Hematopoietic multipotent progenitor cell treated with erythropoietin and hydrocortisone succinate and interleukin-3 and kit ligand, for 8 days (in vitro differentiated cells): ENCODE measurements at places on chromosomes 7 and 10.
A peak's percentile ranks its signal among the peaks of the same experiment; 100 is the strongest.

DNA sequence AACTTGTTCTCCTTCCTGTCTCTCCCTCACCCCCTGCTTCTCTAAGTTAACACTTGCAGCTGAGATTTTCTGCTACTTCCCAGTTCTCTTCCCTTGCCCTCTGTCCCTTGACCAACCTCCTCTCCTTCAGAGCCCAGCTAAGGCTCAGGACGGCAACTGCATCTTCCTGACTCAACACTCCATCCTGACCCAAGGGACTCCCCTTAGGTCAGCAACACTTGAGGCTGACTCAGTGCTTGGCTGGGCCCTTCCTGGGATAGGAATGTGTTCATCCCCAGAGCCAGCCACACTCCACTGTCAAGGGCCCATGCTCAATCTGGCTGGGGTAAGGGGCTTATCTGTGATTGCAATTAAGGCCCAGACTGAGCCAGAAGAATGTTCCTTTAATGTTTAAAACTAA, 3.4 kb downstream of the CALHM2 start:
- DNase-seq, result no peak

GRCh38 chr10:75107756-75108683, 3.4 kb upstream of the SAMD8 start:
- DNase-seq, result no peak

DNA sequence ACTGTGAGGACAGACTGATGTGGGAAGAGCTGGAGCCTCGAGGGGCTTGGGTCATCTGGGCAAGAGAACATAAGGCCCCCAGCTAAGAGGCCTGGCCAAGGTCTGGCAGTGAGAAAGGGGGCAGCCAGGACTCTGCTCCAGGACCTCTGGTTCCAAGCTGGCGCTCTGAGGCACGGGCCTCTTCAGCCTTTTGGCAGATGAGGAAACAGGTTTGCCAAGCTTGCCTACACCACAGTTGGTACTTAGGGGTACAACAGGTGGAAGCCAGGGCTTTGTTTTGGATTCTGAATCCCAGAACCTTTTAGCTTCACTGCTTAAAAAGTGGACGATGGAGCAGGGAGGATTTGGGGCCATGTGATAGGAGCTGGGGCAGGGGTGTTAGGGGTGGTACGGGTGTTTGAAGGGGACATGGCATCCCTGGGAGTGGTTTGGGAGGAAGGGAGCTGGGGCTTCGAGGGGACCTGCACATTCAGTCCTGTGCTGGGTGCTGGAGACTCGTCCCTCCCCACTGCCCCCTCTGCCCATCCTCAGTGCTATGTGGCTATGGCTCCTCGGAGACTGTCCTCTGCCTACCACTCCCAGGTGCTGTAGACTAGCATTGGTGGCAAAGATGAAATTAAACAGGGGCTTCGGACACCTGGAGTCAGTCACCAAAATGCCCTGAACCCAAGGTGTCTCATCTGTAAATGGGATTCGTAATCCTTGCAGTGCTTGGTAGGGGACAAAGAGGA, 30.3 kb downstream of the ZNF775 start:
- no peak for DNase-seq

DNA sequence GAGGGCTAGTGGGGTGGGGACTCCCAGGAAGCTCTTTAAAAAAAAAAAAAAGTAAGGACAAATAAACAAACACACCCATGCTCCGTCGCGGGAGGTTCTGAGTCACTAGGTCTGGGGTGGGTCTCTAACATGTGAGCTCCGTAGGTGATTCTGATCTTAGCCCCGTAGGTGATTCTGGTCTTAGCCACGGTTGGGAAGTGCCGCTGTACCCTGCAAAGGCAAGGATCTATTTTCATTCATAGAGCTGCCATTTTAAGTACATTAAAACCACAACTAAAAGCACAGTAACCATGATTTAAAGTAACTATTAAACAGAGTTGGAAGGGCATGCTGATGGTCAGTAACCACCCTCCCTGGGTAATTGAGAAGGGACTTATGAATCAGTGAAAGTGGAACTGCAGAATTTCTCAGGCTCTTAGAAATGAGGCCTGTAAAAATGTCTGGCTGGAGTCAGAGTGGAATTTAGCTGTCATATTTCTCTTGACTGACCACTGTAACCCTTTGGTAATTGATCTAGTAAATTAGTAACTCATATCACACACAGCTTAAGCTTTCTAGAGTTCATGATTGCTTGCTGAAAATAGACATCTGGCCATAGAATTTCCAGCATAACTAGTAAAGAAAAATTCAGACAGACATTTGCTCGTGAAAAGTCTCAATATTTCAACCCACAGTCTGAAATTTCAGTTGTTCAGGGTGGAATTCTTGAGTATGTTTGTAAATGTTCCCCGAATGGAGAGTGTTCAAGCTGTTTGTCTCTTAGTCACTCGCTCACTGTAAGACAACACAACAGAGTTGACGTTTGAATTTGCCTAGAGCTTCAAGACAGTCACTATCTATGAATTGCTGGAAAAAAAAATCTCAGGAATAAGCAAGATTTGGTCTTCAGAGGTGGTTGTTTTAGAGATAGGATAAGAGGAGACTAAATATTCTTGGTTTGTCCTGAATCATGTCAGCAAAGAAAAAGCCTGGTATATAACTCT, 34.2 kb upstream of the TCF7L2 start:
- DNase-seq, result no peak

GRCh38 chr10:124537166-124537725, 75.6 kb downstream of the LHPP start:
- DNase-seq, result no peak

- no peak for DNase-seq
Observed at GRCh38 chr10:117680601-117681000, 138.1 kb downstream of the EMX2 start.

GRCh38 chr10:89846281-89846630, 144.9 kb downstream of the KIF20B start:
- DNase-seq, result no peak

DNA sequence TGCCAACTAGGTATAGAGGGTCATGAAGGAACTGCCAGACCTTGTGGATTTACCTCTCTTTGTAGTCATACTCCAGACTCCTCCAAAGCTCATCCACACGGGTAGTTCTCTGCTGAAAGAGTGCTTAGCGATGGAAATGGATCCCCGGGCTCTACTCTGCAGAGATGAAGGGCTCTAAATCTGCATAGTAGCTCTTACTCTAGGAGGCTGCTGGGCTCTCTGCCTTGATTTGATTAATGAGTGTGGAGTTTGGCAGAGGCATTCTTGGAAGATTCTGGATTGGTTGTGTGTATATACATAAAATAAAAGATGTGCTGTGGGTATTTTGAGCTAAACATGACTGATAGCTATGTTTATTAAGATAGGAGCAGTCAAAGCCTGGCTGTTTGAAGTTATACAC, 21.3 kb upstream of the CPXM2 start:
- DNase-seq, result no peak

DNA sequence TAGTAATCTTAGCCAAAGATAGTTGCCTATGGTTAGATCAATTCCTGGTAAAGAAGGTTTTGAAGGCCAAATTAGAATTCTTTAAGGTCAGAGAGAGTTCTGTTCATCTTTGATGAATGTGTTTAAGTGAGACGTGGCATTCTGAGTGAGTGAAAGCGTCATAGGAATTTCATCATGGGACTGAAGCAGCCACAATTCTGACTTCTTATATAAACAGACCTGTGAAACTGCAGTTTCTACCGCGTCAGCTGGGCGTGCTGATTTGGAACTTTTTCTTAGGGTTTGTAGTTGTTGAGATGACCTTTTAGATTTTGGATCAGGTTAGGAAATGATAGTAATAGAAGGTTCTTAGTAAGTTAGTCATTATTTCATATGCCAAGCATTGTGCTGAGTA, 103.8 kb downstream of the CNNM2 start:
- no peak for DNase-seq

GRCh38 chr10:122163174-122164022, 107.7 kb upstream of the BTBD16 start:
- no peak for DNase-seq

DNA sequence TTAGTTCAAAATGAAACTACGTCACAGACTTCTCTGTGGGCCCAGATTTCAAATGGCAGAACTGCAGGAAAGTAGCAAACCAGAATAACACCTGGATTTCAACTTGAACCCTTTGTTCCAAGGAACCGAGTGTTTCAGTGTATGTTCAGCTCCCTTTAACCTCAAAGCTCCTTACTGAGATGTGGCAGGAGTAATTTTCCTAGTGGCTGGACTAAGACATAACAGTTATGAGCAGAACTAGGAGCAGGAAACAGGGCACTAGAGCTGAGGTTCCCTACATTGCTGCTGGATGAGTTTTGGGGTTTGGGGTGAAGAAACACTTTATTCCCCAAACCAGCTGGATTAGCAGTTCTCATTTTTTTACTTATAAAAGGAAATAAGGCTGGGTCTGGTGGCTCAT, 50.1 kb downstream of the NSUN6 start:
- no peak for DNase-seq

- no peak for DNase-seq
Observed at GRCh38 chr10:13722747-13723653, 136.2 kb downstream of the PRPF18 start.

DNA sequence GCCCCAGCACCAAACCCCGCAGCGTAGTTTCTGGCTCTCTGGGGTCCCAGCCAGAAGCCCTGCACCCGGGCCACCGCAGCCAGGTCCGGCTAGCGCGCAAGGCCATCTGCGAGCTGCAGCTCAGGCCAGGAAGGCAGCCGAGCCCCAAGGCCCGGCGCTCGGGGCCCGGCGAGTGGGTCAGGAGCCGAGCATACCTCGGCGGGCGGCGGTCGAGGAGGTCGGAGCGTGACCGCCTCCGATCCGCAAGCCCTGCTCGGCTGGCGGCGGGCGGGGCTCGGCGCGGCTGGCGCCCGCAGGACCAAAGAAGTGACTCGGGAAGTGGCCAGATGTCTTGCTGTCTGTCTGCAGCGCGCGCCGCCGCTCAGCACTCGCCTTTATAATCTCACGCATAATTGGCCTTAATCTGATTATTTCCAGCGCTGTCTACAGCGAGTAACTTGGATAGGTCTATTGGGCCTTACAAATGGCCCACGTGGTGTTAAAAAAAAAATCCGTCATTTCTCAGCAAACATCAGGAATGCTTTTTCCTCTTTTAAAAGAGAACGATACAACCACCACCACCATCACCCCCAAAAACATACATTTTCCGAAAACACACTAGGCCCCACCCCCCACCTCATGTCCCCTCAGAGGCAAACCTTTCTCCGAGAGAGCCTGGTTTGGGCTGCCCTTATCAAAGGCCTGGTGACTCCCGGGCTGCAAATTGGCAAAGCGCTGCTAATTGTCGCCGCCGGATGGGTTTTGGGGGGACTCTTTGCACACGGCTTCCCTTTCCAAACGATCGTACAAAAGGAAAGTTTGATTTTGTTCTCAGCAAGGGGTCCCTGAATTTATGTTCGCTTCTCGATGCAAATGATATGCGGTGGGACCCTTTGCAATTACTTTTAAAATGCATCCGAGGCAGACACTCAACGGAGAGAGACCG, at the start of gene DRGX:
DRGX (minus strand) TSS at position 349 of the 925 bp plus-strand sequence. CDS start 649 bp downstream, outside the sequence.
- DNase-seq, result no peak

GRCh38 chr7:102978284-102978683, 65.5 kb downstream of the LRRC17 start:
- DNase-seq, result peak; percentile 78

DNA sequence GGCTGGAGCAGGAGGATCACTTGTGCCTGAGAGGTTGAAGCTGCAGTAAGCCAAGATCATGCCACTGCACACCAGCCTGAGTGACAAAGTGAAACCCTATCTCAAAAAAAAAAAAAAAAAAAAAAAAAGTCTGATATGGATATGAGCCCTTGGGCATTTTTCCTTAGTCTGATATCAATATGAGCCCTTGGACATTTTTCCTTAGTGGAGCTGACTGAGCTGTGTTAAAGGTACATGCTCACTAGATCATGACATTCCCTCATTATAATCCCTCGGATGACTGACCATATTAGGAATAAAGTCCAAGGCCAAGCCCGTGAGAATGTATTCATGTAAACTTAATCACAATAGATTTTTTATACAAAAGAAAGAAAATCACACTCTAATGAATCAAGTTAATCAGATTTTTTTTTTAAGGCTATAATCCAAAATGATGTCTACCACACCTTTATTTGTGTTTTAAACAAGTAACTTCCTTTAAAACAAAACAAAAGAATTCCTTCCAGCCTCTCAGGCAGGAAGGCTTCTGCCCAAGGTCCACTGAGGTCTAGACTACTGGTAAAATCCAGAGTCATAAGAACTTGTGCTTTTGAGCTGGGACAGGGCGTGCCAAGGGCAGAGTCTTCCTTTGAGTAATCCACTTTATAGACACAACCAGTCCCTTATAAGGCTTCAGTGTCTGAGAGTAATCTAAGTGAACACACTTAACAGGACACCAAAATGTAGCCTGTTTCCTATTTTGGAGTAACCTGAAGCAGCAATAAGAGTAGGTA, 5.5 kb downstream of the PPA1 start:
- DNase-seq, result no peak

DNA sequence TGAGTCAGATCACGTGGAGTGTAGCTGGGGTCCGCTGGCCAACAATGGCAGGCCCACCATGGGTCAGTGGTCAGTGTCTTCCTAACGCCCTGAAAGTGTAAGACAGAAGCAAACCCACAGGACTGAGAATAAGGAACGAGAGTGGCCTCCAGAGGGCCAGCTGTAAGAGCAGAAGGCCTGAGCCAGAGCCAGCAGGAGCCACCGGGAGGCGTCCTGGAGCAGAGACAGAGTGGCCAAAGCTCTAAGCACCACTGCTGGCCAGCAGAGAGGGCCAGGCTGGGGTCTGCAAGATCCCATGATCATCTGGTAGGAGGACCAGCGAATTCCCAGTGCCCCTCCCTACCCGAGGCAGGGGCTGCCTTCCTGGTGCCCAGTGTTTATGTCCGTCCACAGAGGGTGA, 9.2 kb downstream of the CCDC201 start:
- no peak for DNase-seq

DNA sequence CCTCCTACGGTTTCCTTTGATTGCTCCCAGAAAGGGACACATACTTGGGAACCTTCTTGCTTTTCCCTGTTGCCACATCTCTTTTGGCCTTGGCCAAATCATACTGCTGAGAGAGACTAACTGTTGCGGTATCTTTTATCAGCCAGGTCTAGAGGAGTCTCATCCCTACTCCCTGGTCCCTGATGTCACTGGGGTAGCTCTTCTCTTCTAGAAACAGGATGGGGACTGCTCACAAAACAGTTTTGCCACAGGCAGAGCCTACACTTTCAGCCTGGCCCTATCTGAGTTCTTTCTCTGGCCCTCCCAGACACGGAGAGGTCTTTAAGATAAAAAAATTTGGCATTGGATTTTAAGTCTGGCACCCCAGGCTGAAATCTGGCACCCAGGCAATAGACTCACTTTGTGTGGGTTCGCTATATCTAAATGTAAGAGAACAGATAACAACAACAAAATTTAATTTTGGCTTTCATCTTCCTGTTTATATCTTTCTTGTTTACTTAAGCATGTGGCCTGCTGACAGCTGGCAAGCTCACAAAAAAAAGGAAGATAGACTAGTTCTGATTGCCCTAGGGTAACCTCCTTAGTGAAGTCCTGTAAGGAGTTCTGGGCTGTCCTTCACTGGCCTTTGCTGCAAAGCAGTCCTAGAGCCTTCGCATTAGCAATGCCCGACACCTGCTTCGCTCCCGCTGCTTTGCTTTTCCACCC, 228.3 kb upstream of the NPVF start:
- DNase-seq, result no peak

GRCh38 chr10:114679552-114679951, 21.5 kb upstream of the ABLIM1 start:
- DNase-seq, result no peak

- no peak for DNase-seq
Observed at GRCh38 chr7:144937199-144937598, 101.3 kb upstream of the TPK1 start.

- DNase-seq, result no peak
Observed at GRCh38 chr7:28490831-28491230, 78.5 kb downstream of the CREB5 start.

- no peak for DNase-seq
Observed at GRCh38 chr10:2980791-2981360, 86.5 kb upstream of the PFKP start.

- DNase-seq, result no peak
Observed at GRCh38 chr7:101860316-101861217, 43.1 kb downstream of the CUX1 start.
